ENCODE measurements at places on chromosomes 1 and 21.

DNA sequence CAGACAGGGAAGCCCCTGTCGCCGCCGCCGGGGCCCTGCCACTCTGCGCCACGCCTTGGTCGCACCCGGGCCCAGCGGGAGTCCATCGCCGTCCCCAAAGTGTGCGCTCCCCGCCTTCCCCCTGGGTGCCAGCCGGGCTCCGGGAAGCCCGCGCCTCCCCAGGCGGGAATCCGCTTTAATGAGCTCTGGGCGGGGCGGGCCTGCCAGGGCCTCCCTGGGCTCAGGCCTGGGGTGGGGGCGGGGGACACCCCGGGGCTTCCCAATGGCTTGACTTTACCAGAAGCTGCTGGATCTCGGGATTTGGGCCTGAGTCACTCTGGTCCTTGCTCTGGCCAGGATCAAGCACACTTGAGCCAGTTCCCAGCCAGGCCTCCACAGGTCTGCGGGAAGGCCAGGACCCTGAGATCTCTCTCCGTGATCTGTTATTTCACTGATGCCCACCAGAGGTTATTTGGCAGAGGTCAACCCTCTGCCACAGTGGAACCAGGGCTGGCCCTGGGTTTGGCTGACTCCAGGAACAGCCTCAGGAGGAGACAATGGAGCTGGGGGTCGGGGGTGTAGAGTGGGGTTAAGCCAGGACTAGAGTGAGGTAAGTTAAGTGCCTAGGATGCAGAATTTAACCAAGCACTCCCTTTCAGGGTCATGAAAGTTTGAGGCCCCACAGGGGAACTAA lies 178.4 kb upstream of the EDN2 start:
- H3K27ac ChIP-seq: no peak overlapping the region
- DNase-seq: no peak
- H3K27me3 ChIP-seq: peaks cover 53% of the 10 kb centered on the region
- peak overlapping the region; percentile 63 for H3K4me3 ChIP-seq
- peaks cover 12% of the 10 kb centered on the region for H3K4me1 ChIP-seq
- no peaks in the 10 kb centered on the region for H3K36me3 ChIP-seq

DNA sequence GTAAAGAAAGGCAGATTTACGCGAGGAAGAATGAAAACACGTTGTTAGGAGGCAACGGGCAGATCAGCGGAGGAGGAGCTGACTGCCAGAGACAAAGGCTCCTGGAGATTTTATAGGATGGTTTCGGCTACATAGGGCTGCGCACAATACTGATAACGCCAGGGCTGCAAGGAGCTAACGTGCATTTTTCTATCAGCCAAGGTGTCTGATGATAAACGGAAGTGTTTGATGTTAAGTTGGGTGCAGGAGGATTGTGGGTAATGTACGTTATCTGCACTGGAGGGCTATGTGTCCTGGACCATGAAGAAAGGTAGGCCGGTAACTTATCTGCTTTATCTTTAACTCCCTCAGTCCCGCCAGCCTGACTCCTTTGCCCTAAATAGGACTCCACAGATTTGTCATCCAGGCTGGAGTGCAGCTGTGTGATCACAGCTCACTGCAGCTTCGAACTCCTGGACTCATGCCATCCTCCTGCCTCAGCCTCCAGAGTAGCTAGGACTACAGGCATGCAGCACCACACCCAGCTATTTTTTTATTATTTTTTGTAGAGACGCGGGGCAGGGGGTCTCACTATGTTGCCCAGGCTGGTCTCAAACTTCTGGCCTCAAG lies 29.6 kb downstream of the SETD4 start:
- H3K4me1 ChIP-seq: peaks cover 32% of the 10 kb centered on the region
- H3K27me3 ChIP-seq: no peaks in the 10 kb centered on the region
- no peak overlapping the region for H3K27ac ChIP-seq

- H3K27ac ChIP-seq: no peak overlapping the region
- no peak for DNase-seq
- H3K4me1 ChIP-seq: no peaks in the 10 kb centered on the region
- H3K27me3 ChIP-seq: no peaks in the 10 kb centered on the region
Measured at GRCh38 chr21:46483300-46484295, 24.9 kb downstream of the DIP2A start.

DNA sequence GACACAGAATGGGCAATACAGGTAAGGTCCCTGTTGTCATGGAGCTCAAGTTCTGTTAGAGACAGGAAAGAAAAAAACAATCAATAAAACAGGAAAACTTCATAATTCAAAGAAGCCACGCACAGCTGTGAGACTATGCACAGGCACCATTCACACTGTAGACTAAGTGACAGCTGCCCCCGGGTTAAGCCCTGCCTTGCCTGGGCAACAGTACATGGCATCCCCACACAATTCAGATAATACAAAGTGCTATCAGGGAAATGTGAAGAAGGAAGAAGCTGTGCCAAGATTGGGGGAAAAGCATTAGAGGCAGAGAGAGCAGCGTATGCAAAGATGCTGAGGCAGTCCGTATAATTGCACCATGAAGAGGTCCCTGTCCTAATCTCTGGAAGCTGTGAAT lies 9.0 kb upstream of the KCNE2 start:
- H3K27me3 ChIP-seq: peaks cover 3% of the 10 kb centered on the region
- no peak overlapping the region for H3K4me3 ChIP-seq
- H3K27ac ChIP-seq: no peak overlapping the region
- DNase-seq: no peak

Measured in WTC11 (cell line).